ENCODE measurements at places on chromosomes 2 and 18.

- DNase-seq, result no peak
Measured at GRCh38 chr2:138621139-138621538, 119.6 kb downstream of the SPOPL start.

DNA sequence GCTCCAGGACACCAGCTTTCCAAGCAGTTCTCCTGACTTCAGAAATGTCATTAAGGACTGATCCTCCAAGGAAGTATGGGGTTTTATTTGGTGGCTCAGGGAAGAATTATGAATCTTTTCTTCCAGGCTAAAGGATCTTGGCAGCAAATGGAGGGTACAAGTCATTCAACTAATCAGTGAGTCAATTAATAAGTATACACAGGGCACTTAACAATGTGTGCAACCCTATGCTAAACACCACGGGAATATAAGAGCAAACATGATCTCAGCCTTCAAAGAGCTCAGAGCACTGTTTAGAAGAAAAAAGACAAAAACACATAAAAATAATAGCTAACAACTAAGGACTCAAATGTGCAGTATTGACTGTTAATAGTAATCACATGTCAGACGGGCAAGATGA, 234.5 kb downstream of the SETBP1 start:
- no peak for DNase-seq

GRCh38 chr18:54033052-54033451, 191.4 kb downstream of the MBD2 start:
- DNase-seq, result no peak

DNA sequence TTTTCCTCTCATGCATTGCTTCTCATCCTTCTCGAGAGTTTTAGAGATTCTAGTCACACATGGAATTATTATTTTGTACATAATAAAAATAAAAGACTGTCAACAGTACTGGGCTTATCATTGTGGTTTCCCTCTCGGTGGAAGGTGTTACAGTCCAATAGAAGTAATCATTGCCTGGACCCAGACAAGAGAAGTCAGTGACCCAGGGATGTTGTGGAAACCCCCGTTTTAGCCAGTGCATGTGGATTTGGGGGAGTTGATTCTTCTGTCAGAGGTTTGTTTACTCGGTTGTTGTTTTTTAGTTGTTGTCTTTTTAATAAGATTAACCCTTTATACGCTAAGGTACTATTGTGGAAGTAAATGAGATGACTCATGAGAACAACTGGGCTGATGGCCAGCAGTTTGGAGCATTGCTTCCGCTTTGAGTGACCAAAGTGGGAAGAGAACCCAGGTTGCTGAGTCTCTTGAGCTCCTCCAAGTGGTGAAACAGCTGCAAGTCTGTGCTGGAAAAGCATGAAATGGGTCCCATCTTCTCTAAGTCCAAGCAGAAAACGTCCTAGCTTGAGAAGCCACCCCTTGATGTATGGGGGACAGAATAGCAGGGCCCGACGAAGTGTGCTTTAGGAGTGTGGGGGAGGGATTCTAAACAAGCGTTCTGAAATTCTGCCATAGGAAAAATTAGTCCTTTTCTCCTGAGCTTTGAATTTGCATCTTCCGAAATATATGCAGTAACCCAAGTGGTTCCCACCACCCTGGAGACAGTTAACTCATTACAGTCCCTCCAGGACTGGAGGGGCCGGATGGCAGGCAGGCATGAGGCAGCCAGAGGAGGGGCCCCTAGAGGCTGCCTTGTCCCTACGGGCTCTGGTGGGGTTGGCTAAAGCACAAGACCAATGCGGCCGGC, 61.8 kb upstream of the GPR45 start:
- DNase-seq, result no peak

DNA sequence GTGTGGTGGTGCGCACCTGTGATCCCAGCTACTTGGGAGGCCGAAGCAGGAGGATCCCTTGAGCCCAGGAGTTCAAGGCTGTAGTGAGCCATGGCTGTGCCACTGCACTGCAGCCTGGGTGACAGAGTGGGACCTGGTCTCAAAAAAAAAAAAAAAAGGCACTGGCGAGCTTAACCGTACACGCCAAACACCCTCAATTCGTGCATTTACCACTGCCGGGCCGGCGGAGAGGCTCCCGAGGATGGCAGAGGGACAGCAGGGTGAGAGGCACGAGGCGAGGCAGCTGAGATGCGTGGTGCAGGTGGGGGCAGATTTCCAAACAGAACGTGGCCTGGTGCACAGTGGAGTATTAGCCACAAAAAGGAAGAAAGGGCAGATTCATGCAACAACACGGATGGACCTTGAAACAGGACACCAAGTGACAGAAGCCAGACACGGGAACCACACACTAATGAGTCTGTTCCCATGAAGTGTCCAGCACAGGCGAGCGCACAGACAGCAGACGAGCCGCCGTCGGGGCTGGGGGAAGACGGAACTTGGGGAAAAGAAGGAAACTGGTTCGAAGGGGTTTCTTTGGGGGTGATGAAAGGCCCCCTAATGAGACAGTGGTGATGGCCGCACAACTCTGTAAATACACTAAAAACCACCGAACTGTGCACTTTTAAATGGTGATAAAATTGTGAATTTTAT, 27.4 kb downstream of the SLC66A2 start:
- DNase-seq, result no peak

- DNase-seq, result no peak
Measured at GRCh38 chr18:59996370-59996966, 96.7 kb downstream of the PMAIP1 start.

GRCh38 chr2:110101901-110102803, 13.5 kb downstream of the MALL start:
- DNase-seq, result no peak

DNA sequence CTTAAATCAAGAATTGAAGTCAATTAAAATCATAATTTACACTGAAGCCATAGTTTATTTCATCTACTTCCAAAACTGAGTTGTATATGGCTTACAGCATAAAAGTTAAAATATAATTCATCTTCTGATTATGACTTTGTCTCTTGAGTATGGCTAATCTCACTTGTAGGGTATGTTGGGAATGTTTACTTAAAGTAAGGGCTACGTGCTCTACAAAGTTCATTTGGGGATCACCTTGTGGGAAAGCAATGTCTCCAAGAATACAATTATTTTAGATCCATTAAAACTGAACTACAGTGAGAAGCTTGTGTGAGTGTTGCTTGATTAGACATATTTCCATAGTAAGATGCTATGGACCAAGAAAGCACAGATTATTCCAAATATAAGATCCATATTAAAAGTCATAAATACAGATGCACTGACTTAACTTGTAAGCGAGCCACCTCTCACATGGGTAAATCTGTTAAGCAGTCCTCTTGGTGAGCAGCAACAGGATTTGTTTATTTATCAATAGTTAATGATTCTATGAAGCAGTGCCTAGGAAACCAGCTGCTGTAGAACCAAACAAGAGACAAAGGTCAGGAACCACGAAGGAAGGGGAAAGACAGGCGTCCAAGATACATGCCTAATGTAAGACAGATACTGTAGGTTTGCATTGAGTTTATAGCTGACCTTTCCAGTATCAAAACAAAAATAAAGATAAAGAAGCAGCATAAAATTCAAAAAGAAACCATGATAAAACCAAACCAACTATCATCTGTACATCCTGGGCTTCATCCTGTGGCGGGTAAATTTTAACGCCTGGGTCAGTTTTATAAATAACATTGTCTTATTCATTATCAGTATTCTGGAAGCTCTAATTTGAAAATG, 24.8 kb downstream of the DSG4 start:
- DNase-seq, result no peak

GRCh38 chr18:79933765-79934164, 17.7 kb downstream of the SLC66A2 start:
- DNase-seq, result no peak

DNA sequence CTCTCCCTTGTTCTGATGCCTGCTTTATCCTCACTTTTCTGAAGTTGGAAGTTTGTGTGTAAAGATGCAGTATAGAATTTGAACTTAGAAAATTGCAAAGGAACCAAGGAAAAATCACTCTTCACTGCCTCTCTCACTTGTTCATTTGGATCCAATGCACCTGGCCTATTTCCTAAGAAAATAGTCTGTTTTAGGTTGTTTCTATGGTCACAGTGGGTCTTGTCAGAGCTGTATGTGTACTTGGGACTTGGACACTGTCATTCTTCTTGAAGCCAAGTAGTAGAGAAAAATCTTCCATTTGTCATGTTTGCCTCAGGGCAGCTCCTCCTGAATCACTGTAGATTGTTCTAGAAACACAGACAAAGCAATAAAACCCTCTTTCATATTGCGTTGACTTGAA, 80.3 kb upstream of the SESTD1 start:
- DNase-seq, result no peak

DNA sequence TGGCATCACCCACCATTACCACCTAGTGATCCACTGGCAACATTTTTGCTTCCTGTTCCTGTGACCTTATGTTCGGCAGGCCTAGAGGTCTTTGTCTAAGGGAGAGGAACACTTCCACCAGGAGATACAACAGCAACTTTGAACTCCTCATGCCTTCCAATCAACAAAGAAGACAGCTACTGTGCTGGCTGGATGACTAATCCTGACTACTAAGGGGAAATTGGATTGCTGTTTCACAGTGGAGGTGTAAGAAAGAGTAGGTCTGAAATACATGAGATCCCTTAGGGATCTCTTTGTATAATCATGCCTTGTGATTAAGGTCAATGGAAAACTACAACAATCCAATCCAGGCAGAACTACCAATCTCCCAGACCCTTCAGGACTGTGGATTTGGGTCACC, 45.2 kb downstream of the EIF2AK3 start:
- no peak for DNase-seq

GRCh38 chr2:120362926-120363325, 17.0 kb downstream of the INHBB start:
- DNase-seq, result no peak

- no peak for DNase-seq
Measured at GRCh38 chr2:221973502-221973901, 325.3 kb downstream of the PAX3 start.

- no peak for DNase-seq
Measured at GRCh38 chr18:36415171-36415570, 117.7 kb downstream of the FHOD3 start.

DNA sequence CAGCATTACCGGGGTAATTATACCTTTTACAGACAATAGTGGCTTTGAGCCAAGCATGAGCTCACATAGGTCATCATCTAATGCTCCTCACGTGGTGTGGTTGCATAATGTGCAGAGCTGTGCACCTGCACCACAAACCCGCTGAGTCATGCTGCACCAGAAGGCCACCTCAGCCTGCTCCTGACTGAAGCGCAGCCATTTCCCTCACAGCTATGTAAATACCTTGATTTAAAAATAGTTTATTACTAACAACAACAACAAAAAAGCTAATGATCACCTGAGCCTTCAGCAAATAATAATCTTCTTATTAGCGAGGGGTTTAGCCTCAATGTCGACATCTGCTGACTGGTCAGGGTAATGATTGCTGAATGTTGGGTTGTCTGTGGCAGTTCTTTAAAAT, 238.8 kb downstream of the MBD5 start:
- DNase-seq, result no peak

DNA sequence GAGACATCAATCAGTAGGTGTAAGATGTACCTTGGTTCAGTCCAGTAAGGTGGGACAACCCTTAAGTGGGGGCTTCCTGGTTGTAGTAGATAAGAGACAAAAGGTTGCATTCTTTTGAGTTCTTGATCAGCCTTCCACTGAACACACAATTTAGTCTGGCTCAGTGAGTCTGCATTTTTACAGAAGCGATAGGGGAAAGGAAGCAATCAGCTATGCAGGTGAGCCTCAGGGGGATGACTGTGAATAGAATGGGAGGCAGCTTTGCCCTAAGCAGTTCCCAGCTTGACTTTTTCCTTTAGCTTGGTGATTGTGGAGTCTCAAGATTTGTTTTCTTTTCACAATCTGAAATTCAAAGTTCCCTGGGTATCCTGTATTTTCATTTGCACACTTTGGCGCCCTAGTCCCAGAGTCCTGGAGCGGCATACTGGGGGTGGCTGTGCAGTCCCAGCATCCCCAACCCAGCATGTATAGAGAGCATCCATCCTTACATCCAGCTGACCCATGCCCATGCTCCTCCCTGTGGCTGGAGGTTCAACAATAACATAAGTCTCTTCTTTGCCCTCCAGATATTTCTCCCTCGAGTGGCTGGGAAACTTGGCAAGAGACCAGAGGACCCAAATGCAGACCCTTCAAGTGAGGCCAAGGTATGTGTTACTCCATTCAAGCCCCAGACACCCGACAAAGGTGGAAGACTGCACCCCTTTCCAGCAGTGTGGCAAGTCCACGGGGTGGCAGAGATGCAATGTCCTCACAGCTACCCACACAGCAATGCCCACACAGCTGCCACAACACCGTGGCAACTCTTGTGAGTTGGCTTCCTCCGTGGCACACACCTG, 20.1 kb upstream of the PRLH start:
- DNase-seq, result no peak

- no peak for DNase-seq
Measured at GRCh38 chr2:179201869-179202268, 62.8 kb downstream of the SESTD1 start.

DNA sequence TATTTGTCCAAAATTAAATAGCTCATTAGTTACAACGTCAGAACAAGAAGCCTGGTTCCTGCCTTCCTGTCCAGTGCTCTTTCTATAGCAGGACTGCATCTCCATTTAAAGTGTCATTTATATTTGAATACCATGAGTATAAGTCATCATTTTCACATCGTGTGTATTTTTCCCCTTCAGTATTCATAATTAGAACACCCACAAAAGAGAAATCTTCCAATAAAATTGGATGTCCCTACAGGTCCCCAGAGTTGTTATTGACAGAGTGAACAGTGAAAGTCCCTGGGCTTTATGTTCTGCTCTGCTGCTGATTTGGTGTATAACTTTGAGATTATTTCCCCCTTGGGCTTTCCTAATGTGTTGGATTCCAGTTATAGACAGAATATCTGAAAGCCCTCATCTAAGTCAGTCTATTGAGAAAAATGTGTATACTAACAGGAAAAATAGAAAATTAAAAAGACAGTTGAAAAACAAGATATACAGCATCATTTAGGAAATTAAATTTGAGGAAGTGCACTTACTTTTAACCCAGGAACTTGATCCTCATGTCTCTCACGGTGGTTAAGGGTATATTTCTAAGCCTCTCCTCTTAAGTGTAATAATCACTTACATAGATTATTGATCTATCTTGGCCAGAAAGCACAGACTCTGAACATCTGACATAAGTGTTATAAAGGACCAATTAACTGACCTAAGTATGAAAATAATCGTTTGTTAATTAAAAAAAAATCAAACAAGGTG, 15.2 kb upstream of the REV1 start:
- no peak for DNase-seq

DNA sequence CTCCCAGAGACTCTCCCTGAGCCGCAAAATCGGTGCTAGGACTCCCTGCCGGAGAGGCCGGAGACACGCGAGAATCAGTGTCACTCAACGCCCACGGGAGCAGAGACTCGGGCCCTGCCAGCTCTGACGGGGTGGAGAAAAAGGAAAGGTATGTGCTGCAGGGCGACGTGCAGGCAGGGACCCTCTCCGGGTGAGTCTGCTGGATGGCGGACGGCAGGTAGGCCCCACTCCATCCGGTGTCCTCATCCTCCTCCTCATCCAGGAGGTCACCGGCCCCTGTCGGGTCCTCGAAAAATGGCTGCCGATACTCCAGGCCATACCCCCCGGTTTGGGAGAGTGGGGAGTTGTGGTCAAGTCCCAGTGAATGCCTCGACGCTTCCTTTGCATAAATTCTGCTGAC, 110.7 kb downstream of the PMAIP1 start:
- no peak for DNase-seq
